ENCODE measurements at places on chromosomes 1 and 21.
A peak's percentile ranks its signal among the peaks of the same experiment; 100 is the strongest.

DNA sequence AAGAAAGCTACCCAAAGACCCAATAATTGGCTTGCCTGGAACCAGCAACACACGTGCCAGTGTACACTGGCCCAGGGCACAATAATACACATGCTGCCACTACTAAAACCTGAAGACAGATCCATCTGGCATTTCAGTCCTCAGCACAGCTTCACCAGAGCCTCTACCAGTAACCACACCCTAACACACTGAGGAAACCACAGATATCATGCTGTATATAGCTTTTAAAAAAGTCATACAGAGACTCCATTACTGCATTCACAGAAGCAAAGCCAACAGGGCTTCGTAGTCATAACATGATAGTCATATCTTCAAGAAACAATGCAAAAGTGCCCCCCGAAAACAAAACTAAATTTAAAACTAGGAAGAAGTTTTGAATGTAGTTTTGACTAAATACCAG, 40.6 kb upstream of the NEGR1 start:
- no peak for DNase-seq

- no peak for DNase-seq
These were observed 41.7 kb downstream of the FASLG start for GRCh38 chr1:172700556-172700955.

DNA sequence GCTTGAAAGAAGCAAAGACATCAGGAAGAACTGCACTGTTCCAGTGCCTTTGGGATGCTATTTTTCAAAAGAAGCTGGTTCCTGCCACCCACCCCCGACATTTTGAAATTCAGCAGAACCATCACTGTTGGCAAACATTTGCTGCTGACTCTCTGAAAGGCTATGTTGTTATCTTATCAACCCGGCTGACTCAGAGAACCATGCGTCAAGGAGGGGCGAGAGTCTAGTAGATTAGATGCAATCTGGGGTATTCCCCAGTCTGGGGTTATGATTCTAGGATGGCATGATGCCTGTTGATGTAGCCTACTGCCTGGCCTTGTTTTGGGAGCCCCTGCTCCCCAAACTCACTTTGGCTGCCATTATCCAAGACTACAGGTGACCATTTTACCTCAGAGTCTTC, 267.8 kb upstream of the RUNX1 start:
- DNase-seq = no peak

DNA sequence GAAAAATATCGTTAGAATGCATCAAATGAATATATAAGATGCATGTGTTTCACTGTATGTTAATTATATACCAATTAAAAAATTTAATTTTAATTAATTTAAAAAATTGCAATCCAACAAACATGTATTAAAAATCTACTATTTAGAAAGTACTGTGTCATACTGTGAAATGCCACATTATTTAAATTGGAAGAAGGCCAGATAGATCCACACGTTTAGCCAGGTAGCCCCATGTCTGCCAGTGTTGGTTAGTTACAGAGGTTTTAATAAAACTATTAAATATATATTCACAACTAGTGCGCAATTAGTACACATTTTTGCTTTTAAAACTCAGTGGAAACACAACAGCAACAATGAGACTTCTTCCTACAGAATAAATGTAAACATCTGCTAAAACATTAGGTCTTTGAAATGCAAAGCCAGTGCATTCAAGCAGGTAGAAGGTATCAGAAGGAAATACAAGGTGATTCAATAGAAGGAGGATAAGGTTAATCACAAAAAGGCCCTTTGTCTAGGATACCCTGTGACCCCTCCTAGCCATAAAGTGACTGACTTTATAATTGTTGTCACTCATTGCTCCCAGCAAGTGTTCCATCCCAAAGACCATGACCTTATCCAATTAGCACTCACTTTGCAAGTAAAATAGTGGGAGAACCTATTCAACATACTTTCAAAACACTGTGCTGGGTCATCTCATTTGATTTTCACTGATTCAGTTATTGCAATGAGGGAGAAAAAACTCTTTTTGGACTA, 211.5 kb downstream of the TTLL7 start:
- DNase-seq = no peak

DNA sequence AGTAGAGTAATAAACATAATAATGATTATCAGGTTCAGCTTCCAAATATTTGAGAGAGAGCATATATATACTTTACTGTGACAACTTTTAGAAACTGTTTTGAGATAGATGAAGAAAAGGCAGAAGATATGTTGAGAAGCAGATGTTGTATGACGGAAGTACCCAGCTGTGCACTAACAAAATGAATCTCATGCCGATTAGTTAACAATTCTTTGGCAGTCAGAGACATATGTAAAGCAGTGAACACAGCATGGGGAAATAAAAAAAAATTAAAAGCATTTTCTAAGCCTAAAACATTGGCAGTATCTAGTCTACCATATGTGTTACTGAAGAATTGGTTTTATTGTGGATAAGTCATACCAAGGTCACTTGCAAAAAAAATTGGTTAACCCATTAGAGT, 51.8 kb downstream of the MAGI3 start:
- DNase-seq = no peak

DNA sequence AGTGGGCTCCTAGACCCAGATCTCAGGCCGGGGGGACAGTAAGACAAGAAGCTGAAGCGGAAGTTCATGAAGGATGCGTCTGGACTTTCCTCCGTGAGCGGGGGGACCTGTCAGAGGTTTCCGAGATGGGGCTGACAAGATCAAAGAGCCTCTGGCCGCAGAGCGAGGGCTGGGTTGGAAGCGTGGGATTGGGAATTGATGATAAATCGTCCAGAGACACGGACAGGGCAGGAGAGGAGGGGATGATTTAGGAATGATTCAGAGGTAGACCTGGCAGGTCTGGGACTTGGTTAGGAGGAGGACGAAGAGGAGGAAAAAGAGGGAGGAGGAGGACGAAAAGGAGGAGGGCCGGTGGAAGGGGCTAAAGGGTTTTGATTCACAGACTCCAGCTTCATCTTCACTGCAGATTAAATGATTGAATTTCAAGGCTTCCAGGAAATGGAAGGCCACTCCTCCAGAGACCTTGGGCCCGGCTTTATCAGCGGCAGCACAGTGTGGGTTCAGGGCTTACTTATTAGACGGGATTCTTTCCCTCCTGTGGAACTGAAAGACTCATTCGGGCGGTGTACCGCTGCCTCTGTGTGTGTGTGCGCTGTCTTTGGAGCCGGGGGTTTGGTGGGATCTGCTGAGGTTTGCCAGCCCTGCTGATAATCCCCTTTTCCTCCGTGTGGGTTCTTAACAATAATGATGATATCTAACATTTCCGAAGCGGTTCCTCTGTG, 85.7 kb upstream of the SLC45A1 start:
- DNase-seq = no peak

DNA sequence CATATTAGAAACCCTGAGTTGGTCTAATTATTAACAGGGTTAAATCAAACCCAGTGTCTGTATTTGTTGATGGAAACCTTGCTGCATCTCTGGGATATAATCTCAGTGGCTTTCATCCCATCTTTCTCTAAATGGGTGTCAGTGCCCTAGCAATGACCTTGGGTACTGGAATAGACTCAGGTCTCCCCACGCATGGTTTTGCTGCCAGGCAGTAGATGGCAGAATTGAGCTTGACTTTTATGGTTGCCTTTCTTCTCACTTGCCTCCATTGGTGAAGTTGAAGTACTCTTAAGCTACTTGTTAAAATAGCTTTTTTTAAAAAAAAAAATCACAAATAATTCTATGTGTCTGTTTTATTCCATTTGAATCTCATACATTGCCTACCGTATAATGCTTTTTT, 81.8 kb upstream of the HMCN1 start:
- DNase-seq = no peak

GRCh38 chr1:88701275-88701674, 17.2 kb downstream of the PKN2 start:
- no peak for DNase-seq

- no peak for DNase-seq
These were observed 3.6 kb downstream of the B4GALT3 start for GRCh38 chr1:161173711-161174110.

DNA sequence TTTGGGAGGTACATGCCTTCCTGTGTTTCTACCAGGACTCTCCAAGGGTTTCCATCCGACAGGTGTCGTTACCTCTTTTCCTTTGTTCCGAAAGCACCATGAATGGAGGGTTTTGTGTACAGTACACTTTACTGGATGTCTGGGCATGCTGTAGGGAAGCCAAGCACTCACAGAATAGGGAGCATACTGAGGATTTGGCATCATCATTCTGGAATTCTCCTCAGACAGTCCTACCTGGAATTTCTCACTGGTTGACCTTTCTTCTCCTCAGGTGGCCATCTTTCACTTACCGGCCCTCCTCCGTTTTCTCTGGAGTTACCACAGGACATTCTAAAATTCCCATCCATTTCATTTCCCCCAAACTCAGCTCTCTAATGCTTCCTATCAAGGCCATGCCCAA, 5.9 kb upstream of the MPL start:
- no peak for DNase-seq

GRCh38 chr1:151455966-151456365, 3.3 kb downstream of the POGZ start:
- DNase-seq = no peak

DNA sequence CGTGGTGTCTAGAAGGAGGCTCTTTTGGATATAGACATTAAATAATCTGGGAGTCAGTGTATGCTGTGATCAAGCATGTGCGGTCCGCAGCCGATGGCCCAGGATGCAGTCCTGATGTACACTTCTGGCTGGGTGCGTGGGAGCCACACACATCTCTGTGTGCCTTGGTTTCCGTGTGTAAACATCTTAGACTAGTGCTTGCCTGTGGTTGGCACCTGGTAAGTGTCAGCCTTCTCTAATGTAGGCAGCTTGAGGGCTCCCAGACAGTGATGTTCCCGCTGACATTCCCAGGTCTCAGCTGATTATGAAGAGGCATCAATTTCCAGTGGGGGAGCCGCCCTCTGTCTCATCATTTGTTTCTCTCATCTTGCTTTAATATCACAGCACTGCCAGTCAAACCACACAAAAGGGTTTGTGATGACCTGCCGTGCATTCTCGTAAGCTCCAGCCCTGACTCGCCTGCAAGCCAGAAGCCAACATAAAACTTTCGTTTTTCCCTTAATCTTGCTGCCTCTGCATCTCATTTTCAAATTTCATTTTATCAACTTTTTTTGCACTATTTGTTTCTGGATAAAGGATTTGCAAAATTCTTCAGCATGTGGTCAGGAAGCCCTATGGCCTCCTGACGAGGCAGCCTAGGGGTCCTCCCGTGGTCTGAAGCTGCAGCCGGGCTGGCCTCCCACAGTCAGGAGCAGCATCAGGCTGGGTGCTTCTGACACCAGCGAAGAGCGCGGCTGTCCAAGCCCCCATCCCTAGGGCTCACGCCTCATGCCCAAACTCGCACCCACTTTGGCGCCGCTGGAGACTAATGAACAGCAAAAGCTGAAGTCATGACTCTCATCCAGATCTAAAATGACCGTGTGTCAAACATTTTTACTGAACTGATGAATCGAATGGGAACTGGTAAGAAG, 28.1 kb downstream of the PDE9A start:
- DNase-seq = no peak

DNA sequence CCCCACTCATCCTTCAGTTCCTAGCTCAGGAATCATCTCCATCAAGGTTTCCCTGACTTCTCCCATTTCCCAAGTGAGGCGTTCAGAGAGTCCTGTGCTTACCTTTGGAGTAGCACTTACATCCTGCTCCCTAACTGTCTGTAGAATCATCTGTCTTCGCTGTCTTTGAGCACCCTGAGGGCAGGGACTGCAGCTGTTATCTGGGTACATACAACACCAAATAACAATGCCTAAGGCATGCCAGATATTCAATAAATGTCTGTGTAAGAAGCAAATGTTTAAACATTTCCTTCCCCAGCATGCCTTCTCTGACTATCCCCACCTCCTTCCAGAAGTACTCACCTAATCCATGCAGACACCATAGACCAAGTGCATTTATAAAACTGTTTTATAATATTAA, 65.4 kb downstream of the JAK1 start:
- no peak for DNase-seq

DNA sequence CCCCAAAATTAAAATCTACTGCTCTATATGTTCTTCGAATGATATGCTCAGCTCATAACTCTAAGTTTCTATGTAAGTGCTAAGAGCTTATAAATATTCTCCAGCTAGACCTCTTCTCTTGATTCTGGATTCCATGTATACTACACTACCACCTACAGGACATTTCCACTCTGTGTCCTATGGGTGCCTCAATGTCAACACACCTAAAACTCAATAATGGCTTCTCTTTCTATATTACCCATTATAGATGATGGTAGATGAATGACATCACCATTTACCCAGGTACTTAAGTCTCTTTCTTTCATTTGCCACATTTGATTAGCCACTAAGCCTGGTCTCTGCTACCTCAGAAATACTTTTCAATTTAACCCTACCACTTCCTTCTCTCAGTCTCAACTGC, 41.3 kb downstream of the TBX19 start:
- DNase-seq = no peak

GRCh38 chr1:27959792-27960603, at the start of gene XKR8:
Gene XKR8, plus strand, starts transcription at chr1:27959973. Its CDS starts 97 bp downstream, at chr1:27960070.
- DNase-seq = peak; percentile 91

- no peak for DNase-seq
These were observed 100.8 kb downstream of the TOMM20 start for GRCh38 chr1:235027862-235028250.

- DNase-seq = no peak
These were observed 78.3 kb downstream of the SLC45A1 start for GRCh38 chr1:8396083-8396785.

GRCh38 chr1:22057861-22058260, 5.4 kb downstream of the CDC42 start:
- no peak for DNase-seq

GRCh38 chr1:1788646-1789431, 10.6 kb upstream of the NADK start:
- DNase-seq = no peak

DNA sequence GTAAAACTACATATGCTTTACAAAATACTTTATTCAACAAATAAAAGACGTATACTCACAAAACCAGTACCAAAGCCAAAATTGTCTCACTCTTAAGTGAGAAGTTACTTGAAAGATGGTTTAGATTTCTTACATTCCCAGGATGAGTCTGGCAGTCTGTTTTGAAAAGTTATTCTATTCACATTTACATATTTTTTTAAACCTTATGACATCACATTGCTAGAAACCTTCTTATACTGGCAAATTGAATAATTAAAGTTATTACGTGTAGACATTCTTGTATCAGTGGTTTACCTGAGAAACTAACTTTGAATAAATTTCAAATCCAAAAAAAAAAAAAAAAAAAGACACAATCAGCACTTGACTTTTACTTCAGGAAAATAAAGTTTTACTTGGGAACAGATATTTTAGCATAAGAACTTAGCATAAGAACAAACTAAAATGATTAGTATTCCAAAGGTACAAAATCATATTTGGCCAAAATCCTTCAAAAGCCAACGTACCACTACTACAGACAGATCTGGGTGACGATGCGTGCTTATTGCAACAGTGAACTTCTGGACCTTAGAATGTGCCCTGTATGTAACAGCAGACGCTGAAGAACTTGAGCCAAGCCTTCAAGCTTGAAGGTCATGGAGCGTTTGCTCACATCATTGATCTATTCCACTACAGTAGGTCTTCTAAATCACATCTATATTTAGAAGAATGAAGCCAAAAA, 2.5 kb downstream of the CDC42BPA start:
- DNase-seq = no peak
